ENCODE measurements at places on chromosomes 5 and 9.
A peak's percentile ranks its signal among the peaks of the same experiment; 100 is the strongest.

DNA sequence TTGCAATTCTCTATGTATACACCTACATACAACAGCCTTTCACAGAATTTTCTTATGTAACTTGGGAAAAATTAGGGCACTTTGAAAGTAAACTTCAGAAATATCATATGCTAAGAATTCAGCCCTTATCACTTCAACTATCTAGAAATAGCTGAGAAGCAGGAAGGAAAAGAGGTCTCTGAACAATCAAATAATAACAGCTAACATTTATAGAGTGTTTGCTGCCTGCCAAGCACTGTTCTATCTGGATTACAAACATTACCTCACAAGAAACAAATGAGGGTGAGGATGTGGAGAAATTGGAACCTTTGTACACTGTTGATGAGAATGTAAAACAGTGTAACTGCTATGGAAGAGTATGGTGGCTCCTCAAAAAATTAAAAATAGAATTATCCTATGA is 4.4 kb upstream of the FBXO38 start:
- no peak for DNase-seq

- no peak for DNase-seq
Measured at GRCh38 chr5:11902201-11902619, 2.0 kb downstream of the CTNND2 start.

GRCh38 chr5:6780802-6781391 is 67.7 kb downstream of the TENT4A start:
- no peak for DNase-seq

DNA sequence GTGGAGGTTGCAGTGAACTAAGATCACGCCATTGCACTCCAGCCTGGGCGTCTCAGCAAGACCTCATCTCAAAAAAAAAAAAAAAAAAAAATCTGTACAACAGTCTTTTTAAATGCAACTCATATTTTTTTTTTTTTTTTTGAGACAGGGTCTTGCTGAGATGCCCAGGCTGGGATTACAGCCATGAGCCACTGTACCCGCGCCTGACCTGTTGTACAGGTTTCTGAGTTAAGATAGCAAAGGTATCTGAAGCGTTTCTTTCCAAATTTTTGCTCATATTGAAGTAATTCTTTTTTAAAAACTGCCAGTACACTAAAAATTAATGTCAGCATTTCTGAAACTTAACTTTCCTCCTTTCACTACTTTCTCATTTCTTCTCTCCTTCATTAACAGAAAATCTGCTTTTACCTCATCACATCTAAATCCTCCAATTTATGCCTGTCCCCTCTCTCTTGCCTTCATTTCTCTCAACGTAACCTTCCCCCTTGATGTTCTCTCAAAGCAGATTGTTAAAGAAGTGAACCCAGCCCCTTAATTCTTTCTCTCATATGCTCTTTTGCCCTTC is 3.3 kb upstream of the SNX24 start:
- no peak for DNase-seq

GRCh38 chr9:125418404-125418803 is 156.8 kb downstream of the GAPVD1 start:
- no peak for DNase-seq

DNA sequence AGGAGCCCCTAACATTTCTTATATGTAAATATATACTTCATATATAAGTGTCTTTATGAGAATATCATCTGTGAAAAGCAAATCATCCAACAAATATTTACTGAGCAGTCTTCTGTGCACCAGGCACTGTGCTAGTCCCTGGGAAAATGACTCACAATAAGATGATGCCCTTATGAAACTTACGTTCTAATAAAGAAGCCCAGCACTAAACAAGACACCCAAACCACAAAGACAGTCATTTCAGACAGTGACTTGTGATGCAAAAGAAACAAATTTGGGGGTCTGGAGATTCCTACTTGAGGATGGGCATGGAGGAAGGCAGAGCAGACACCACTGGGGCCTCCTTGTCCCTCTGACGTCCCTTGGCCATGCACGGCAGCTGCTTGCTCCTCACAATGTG is 30.6 kb upstream of the PPP1R2B start:
- DNase-seq: no peak

- no peak for DNase-seq
Measured at GRCh38 chr9:136364942-136365774, 1.6 kb upstream of the DNLZ start.

GRCh38 chr5:160837749-160838593 is 14.0 kb downstream of the ATP10B start:
- peak; percentile 54 for DNase-seq

DNA sequence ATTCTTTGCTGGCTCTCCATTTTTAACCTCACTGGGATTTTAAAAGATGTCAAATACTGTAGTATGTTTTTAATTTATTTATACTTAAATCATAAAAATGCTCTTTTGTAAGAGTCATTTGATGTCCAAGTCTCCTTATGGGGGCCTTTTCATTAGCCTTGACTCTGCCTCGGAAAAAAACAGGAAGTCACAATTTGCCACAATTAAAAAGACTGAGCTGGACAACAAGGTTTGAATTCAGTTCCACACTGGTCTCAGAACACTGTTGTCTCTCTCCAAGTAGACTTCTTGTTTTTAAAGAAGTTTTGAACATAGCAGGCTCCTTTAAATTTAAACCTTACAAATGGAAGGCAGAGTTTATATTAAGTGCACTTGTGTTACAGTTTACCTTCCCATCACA is 444.2 kb downstream of the ACTL7B start:
- no peak for DNase-seq

GRCh38 chr9:89721176-89721700 is 116.4 kb downstream of the GADD45G start:
- no peak for DNase-seq

- DNase-seq: no peak
Measured at GRCh38 chr9:70556771-70557170, 142.3 kb upstream of the KLF9 start.

DNA sequence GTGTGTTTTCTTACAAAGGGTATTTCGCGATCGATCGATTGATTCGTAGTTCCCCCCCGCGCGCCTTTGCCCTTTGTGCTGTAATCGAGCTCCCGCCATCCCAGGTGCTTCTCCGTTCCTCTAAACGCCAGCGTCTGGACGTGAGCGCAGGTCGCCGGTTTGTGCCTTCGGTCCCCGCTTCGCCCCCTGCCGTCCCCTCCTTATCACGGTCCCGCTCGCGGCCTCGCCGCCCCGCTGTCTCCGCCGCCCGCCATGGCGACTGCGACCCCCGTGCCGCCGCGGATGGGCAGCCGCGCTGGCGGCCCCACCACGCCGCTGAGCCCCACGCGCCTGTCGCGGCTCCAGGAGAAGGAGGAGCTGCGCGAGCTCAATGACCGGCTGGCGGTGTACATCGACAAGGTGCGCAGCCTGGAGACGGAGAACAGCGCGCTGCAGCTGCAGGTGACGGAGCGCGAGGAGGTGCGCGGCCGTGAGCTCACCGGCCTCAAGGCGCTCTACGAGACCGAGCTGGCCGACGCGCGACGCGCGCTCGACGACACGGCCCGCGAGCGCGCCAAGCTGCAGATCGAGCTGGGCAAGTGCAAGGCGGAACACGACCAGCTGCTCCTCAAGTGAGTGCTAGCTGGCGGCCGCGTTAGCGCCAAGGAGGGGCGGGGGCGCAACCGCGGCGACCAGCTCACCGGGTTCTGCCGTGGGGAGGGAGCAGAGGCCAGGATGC is 480 bp downstream of the LMNB1 start:
- peak; percentile 36 for DNase-seq

- DNase-seq: no peak
Measured at GRCh38 chr5:64347309-64347708, 158.5 kb upstream of the RGS7BP start.

DNA sequence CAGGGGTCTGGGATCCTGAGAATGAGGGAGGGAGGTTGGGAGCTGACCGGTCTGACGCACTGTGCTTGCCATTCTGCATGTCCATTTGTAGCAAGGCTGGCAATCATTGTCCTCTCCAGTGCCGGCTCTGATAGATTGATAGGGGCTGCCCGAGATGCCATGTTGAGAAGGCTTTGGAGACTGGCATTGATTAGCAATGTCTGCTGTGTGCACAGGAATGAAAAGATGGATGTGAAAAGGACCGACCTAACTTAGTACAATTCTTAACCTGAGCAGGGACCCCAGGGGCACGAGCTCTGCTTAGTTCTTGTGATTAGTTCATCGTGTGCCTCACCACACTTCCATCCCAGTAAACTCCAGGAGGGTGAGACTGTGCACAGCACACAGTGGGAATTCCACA is 17.0 kb downstream of the NEK6 start:
- no peak for DNase-seq

Measured in renal cortical epithelial cell (primary cell).